Inflammatory macrophage (primary cell): ENCODE measurements at places on chromosomes 6 and 20.
A peak's percentile ranks its signal among the peaks of the same experiment; 100 is the strongest.

GRCh38 chr20:47222468-47223119 is 133.9 kb downstream of the ZMYND8 start:
- no peak for DNase-seq

- DNase-seq: no peak
These were observed 795 bp downstream of the MMP24OS start for GRCh38 chr20:35277127-35277526.

- DNase-seq: no peak
These were observed 179.7 kb upstream of the CDH4 start for GRCh38 chr20:61072398-61072797.

DNA sequence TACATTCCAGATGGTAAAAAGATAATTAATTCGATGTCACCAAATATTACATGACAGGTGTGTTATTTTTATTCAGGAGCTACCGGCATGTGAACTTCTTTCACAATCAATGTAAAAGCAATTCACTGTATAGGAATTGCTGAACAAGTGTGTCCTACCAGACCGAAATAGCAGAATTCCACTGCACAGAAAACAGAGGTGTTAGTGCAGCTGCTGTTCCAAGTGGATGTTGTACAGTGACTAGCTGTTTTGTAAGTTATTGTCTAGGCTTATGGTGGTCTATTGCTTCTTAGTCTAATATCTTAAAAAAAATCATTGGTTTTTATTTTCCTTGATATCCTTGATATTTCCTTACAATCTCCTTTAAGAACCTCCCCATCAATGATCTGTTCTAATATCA is 107.4 kb downstream of the COL19A1 start:
- no peak for DNase-seq

GRCh38 chr6:45420083-45420908 is 42.6 kb upstream of the SUPT3H start:
- DNase-seq: peak; percentile 40

- DNase-seq: no peak
These were observed 251.9 kb downstream of the EPM2A start for GRCh38 chr6:145483191-145483996.

DNA sequence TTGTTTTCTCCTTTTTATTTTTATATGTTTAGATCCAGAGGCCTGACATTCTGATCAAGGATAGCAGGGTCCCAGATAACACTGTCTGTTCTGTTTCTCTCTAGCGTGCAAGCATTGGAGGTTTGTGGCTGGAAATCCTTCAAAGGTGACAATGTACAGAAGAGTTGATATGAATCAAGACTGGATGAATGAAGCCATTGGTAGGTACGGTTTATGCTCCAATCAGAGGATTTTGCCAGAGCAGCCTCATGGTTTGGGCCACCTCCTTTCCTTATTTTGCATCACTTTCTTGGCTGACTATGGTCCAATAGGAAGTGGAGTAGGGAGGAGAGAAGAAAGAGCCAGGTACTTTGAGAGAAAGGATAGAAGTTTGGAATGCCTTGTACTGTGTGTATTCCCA is 484.8 kb upstream of the JAG1 start:
- DNase-seq: no peak

DNA sequence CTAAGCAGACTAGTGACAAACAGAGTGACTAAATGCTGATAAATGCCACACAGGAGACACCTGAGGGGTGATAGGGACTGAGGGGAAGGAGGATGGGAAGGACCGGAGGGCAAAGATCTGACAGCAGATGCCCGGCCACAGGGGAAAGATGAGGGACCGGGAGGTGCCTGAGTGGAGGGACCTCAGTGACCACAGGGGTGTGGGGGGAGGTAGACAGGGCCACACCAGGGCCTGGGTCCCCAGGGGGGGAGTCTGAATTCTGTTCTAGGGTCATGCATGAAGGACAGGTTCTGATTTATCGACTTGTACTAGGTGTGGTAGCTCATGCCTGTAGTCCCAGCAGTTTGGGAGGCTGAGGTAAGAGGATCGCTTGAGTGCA is 6.9 kb downstream of the BCAS4 start:
- no peak for DNase-seq

DNA sequence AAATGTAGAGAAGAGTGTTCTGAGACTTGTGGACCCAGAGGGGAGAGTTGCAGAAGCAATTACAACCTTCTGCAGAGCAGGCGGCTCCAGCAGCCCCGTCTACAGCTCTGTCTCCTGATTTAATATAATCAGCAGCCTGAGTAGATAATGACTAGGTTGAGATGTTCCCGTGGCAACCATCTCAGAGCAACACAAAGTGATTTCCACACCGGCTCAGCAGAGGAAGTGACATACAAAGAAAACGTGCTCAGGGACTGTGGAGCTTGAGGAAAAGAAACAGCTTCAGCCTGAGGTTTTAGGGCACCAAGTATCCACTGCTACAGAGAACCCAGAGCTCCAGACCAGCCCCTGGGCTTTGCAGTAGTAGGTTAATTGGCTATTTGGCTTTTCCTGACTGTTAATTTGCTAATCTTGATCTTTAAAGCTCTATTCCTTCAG is 136.4 kb downstream of the MTFR2 start:
- DNase-seq: peak; percentile 72

DNA sequence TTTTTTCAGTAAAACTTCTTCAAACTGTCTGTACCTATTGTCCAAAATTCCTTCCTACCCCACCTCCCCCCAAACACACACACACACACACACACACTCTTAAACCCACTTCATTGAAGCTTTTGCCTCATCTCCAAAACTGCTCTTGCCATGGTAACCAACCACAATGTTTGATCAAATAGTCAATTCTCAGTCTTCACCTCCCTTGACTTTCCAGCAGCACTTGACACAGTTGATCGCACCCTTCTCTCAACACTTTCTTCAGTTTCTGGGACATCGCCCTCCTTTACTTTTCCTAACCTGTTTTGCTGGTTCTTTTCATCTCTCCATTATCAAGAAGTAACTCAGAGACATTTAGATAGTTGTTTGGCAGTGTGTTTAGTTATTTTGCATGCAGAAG is 71.5 kb upstream of the COL21A1 start:
- no peak for DNase-seq

- DNase-seq: peak; percentile 90
These were observed 24.5 kb downstream of the TOX2 start for GRCh38 chr20:43938932-43939761.

- DNase-seq: peak; percentile 65
These were observed 42.8 kb upstream of the RALGAPA2 start for GRCh38 chr20:20755231-20755630.

- no peak for DNase-seq
These were observed 1.6 kb downstream of the PGBD1 start for GRCh38 chr6:28282926-28283325.

GRCh38 chr6:163369141-163369540 is 45.4 kb upstream of the QKI start:
- DNase-seq: no peak

DNA sequence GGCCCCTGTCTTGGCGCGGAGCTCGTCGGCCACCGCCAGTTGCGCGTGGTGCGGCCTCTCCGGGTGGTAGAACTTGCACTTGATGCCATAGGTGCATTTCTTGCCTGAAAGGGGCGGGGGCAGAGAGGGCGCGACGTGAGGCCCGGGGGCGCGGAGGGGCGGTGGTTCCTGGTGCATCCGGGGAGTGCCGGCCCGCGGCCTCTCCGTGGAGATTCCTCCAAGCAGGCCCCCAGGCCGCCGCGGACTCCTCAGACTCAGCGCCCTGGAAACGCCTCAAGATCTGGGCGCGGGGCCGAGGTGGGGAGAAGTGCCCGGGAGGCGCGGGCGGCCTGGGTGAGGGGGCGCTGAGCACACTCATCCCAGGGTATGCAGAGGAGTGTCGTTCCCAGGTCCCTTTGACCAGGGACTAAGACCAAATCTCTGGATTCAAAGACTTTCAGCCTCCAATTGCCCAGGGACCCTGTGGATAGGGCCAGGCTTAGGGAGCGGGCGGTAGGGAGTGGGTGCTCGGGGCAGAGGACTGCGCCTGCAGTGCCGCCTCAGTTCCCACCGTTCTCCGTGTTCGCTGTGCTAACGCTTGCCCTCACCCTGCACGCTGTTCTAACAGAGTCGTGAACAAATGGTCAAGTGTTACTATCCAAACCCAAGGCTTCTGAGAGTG is 33.3 kb downstream of the ZC3H12D start:
- no peak for DNase-seq

DNA sequence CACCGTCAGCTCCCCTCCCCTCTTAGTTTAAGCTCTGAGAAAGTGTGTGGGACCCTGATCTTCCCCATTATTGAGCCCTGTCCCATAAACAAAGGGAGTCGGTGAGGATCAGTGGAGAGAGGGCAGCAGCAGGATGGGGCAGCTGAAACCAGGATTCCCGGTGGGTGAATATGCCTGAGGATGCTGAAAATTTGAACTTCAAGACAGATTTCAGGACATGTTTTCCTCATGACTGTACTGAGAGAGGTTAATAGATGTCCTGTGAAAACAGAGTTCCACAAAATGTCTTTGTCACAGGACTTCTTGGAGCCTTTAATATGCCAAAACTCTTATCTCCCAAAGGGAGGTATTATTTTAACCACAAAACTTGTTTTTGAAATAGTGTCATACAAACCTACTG is 53.5 kb upstream of the SLC22A16 start:
- DNase-seq: no peak

GRCh38 chr20:32184961-32185603 is 22.5 kb downstream of the PLAGL2 start:
- DNase-seq: no peak

DNA sequence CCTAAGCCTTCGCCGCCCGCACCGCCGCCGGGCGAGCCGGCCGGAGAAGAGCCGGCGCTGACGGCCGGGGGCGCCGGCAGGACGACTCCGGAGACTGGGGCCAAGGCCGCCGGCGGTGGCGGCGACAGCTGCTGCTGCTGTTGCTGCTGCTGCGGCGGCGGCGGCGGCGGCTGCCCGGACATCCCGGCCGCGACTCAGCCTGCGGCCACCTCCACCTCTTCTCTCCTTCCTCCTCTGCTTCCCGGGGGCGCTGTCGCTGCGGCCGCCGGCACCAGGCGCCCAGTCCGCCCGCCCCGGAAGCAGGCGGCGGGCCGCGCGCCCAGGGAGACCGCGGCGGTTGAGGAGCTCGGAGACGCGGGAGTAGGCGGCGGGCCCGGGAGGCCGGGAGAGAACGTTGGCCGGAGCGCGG is 307 bp downstream of the RANBP9 start:
- no peak for DNase-seq

DNA sequence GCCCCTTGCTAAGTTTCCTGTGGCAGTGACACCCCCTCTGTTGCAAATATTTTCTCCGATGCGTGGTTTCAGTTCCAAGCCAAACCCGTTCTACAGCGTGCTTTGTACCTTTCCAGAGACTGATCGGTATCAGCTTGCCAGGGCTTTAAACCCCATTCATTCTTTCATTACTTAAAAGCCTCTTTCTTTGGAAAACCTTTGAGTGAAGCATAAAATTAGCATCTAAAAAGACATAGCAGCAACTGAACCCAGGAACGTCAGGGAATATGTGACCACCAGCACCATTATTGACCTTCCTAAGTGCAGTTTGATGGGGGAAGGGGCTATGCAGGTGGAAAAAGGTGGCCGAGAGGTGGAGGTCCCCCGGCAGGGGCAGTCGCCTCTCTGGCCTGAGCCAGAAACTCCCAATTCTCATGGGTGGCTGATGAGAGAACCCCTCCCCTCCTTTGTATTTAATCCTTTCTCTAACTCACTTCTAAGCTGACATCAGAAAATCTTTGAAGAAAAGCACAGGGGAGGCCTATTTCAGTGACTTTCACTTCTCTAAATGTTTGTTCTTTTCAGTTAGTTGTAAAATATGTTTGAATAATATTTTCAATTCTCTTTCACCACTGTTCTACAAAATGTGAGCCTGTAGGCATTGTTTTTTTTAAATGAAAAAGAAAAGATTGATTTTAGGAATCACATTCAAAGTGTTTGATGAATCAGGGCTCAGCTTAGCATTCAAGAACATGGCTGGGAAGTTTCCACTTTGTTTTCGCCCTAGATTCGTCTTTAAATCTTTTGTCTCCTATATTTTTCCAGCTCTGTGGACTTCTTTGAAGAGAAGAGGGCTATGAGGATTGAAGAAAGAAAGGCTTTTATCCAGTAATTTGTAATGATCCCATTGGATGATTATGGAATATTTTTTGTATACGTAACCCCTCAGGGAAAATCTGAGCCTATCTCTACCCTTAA is 89.2 kb downstream of the RSPH3 start:
- DNase-seq: peak; percentile 24

GRCh38 chr6:54273214-54273820 is 34.9 kb upstream of the TINAG start:
- DNase-seq: no peak

- DNase-seq: no peak
These were observed 1.9 kb upstream of the PDYN start for GRCh38 chr20:1995531-1996310.

DNA sequence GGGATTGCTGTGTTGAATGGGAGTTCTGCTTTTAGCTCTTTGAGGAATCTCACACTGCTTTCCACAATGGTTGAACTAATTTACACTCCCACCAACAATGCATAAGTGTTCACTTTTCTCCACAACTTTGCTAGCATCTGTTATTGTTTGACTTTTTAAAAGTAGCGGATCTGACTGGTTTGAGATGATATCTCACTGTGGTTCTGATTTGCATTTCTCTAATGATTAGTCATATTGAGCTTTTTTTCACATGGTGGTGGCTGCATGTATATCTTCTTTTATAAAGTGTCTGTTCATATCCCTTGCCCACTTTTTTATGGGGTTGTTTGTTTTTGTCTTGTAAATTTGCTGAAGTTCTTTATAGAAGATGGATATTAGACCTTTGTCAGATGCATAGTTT is 588.3 kb upstream of the ADGRB3 start:
- DNase-seq: no peak

GRCh38 chr6:7114744-7115458 is 7.1 kb downstream of the RREB1 start:
- no peak for DNase-seq

DNA sequence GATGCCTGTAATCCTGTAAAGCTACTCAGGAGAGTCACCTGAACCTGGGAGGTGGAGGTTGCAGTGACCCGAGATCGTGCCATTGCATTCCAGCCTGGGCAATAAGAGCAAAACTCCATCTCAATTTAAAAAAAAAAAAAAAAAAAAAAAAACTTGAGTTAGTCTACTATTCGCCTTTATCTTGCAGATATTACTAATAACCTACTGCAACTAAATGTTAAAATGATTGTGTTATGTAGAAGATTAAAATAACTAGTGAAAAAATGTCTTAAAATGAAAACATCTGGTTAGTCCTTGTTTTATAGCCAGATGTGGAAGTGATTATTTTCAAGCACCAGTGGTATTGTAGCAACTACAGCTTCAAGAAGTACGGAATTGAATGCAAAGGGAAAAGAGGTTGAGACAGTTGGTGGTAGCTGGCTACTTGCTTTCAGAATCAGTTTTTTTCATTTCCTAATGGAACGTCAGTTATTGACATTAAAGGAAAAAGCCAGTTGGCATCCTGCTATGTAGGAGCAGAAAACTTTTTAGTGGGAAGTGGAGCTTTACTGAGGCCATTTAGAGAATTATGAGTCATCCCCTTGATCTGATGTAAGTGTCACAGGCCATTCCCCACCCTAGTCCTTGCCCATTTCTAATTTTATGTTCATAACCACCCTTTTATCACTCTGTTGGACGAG is 43.8 kb upstream of the DYNLRB1 start:
- DNase-seq: peak; percentile 68
